RKO (cell line): ENCODE measurements at places on chromosomes 2 and 18.
A peak's percentile ranks its signal among the peaks of the same experiment; 100 is the strongest.

- no peak for DNase-seq
Measured at GRCh38 chr2:162676515-162676914, 162.1 kb downstream of the KCNH7 start.

GRCh38 chr2:126885751-126886210, 12.9 kb upstream of the TEX51 start:
- no peak for DNase-seq

GRCh38 chr18:56168049-56168781, 470.2 kb downstream of the TXNL1 start:
- no peak for DNase-seq

- DNase-seq: no peak
Measured at GRCh38 chr18:32258558-32259204, 68.8 kb downstream of the MEP1B start.

DNA sequence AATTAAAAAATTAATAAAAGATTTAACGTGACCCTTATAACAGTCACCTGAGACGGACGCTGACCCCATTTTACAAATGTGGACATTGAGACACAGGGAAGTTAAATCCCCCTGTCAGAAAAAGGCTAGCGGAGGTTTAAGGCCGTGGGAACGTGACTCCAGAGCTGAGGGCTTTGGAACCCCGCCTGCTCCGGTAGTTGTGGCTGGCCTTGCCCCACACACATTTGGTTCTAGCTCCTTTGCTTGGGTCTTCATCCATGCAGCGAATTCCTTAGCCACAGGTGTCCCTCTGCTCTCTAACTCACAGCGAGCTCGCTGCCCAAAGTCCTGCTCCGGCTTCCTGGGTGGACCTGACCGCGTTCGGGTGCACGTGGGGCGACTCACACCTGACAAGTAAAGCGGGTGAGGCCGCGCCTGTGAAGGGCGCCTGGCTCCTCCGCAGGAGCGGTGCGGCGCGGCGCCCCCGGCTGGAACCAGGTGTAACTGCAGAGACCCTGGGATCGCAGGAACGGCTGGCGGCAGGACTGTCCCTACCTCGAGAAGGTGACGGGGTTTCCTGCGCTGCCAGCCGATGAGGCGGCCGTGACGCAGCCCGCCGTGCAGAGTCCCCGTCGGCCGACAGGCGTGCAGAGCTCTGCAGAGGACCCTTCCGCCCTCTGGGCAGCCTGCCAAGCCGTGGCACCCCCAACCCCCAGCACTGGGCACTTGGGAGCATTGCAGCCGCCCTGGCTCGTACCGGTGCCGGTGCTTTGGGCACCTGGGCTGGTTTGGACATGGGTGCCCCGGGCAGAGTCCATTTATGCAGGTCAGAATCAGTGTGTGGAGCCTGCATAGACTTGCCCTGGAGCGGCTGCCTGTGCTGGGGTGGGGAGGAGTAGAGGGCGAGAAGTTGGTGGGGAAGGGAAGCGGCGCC, 2.4 kb upstream of the PROC start:
- DNase-seq: no peak

DNA sequence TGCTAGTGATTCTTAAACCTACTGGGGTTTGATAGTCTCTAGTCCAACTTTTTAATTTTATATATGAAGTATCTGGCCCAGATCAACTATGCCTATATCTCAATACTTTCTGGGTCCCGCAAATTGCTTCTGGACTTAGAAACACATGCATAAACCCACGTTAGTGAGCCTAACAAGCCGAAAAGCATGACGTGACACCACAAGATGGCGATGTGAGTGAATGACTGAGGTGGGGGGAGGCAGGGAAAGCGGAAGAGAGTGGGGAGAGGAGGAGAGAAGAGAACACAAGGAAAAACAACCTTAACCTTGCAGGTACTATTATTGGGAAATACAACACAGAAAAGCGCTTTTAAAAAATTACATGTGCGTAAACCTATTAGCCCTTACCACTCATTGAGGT, 13.8 kb downstream of the PDIA6 start:
- no peak for DNase-seq

DNA sequence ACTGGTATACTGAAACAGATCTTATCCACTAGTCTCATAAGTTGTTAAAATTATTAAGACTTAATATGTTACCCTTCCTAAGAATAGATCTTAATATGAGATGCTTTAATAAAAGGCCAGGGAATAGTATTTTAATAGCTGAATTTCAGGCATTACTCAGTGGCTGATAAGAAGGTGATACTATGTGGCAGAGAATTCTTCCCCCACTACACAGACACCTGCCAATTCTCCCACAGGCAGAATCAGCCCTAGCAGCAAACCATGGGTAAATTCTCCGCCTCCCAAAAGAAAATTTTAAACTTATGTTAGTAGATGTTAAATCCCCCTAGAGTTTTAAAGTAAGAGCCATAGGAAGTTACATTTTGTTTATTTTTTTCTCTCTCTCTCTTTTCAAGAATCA, 888.8 kb downstream of the LRP1B start:
- no peak for DNase-seq

DNA sequence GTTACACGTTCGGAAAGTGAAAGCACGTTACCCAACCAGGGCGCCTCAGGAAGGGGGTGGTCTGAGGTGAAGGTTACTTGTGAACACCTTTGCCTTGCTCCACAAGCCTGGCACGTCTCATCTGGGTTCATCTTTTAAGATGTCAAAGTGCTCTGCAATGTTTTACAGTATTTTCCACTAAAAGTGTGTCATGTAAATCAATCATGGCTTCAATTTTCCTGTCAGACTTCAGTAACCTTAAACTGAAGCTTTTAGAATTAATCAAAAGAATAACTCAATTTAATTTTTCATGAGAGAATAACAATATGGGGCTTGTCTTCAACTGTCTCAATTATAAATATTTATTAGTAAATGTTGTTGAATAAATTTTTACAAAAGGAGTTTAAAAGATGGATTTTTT, 93.3 kb upstream of the FANCL start:
- DNase-seq: no peak

DNA sequence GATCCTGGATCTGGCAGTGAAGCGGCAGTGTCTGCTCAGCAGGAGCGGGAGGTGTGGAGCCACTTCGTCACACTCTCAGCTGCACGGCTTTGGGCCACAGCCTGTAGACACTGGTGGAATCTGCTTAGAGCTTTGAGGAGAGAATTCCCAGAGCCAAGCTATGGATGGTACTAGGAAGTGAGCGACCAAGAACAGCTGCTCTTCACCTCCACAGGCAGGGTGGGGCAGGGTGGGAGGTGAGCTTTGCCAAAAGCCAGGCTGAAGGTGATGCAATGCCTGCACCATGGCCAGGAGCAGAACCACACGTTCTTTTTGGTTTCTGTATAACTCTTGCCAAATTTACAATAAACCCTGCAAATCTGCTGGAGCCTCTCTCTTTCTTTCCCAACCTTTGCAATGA, 226.1 kb downstream of the ANKRD30B start:
- no peak for DNase-seq

DNA sequence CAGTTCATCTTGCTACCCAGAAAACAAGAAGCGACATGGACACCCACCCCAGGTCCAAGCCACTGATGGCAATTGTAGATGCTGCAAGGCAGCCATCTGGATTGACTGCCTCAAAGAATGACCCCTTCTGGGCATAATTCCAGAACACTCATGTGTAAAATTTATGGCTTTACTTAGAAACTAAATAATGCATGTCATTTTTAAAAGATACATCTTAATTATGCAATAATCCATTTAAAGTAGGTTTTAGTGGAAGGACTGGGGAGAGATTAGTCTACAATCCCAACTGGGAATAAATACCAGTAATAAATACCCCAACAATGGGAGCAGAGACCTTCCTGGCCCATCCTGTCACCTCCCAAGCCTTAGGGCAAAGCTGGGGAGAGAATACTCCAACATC, 247.7 kb downstream of the SS18 start:
- DNase-seq: no peak

DNA sequence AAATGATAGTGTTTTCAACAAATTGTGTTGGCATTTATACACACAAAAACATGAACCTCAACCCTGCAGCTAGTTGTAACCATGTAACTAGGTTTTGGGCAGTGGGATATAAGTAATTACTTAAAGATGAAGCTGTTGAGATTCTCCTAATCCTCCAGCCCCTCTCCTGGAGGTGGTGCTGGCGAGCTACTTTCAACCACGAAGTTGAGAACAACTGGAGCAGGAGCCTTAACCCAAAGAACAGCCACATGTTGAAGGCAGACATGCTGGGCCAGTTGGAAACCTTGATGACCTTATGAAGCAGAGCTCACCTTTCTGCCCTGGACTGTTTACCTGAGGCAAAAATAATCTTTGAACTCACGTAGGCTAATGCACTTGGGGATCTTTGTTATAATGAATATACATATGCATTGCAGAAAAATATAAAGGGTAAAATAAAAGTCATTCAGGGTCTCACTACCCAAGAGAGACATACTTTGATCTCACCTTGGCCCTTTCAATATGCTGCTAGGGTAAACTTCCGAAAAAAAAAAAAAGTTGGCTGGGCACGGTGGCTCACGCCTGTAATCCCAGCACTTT, 89.6 kb upstream of the NPAS2 start:
- DNase-seq: peak; percentile 60

DNA sequence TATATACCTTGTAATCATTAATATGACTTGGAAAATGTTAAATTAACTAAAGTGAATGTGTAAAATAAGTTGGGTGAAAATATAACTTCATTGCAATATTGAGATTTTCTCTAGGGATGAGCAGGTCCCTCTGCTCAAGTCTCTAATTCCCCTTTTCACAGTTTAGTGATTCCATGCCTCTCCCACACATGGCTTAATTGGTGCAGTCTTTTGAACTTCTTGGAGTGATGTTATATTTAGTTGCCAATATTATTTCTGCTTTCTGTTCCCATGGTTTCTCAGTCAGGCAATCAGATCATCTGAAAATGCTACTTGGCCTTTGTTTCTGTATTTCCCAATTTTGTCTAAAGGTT, 233.7 kb upstream of the SPOPL start:
- no peak for DNase-seq

GRCh38 chr18:7273301-7273921, 42.5 kb downstream of the LRRC30 start:
- peak; percentile 3 for DNase-seq

- no peak for DNase-seq
Measured at GRCh38 chr2:188130317-188130716, 161.4 kb upstream of the GULP1 start.

- peak; percentile 68 for DNase-seq
Measured at GRCh38 chr2:54557601-54558187, 101.6 kb downstream of the SPTBN1 start.

DNA sequence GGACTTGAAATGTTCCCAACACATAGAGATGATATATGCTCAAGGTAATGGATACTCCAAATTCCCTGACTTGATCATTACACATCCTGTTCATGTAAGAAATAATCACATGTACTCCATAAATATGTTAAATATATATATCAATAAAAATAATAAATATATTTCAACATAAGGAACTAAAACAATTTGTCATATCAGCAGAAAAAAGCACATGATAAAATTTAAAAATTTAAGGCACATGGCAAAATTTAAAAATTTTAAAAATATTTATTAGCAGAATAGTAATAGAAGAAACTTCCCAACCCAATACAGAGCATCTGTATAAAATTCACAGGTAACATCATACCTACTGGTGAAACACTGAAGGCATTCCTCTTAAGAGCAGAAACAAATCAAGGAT, 109.6 kb upstream of the KYNU start:
- no peak for DNase-seq

- DNase-seq: no peak
Measured at GRCh38 chr18:78670778-78671391, 308.7 kb upstream of the SALL3 start.

- DNase-seq: peak; percentile 57
Measured at GRCh38 chr2:100752628-100753333, 67.2 kb upstream of the NPAS2 start.

DNA sequence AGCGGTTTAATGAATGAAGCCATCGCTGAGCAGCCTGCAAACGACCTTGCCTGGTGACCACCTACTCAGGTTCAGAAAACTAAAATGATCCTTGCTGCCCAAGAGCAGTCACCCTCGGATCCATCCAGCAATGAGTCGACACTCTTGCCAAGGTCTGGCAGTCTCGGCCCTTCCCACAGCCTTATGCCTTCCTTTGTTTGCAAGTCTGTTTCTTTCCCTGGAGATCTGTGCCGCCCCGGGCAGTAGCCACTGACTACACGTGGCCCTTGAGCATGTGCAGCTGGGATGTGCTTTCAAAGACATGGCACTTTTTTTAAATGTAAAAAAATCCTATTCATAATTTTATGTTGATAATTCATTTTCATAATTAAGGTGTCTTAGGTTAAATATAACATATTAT, 37.2 kb upstream of the SLC35G4 start:
- no peak for DNase-seq

DNA sequence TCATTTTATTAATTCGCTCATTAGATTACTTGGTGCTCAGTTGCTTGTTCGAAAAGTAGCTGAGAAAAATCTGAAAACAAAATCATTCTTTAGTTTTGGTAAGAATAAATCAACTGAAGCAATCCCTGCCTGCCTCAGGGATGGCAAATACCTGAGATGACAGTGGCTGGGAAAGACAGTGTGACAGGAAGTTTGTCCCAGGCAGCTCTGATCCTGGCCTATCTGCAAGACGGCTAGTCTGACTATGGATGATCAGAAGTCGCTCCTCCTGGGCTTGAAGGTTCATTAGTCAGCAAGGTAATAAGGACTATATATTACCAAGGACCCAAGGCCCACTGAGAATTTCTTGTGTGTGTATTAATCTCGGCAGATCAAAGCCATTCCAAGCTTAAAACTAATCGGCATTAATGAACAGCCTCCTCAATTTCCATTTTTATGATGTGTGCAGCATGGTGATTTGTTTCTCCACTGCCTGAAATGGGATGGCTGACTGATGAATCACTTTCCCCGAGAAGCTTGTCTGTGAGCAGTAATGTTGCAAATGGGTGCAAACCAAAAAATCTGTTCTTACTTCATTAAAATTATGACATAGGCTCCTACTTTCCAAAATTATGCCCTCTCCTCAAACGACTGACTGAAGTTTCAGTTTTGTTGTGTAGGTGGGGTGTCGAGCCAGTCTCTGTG, 199.9 kb downstream of the ACTR3 start:
- DNase-seq: no peak

GRCh38 chr2:30149976-30150375, 3.2 kb downstream of the YPEL5 start:
- no peak for DNase-seq

GRCh38 chr2:64344999-64345576, 108.9 kb upstream of the LGALSL start:
- DNase-seq: no peak

DNA sequence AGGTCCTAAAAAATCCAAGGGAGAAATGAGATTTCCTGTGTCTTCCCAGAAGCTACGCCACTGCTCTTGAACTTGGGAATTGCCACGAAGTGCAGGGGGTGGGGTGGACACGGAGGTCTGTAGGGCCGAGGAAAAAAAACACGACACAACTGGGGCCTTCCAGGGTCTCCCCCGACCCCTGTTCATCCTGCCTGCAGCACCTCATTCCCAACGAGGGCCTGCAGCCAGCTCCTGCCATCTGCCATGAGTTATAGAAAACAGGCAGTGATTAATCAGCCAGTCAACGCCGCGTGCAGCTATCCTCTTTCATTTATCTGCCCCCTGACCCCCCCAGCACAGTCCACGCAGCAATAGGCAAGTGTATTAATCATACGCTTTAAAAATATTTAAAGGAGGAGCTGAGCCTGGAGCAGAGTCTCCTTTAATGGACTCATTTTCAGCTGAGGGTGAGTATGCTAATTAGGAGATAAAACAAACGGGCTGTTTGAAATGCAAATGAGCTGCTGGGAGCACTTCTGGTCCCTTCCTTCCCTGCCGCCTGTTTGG, 209.9 kb downstream of the TFCP2L1 start:
- DNase-seq: peak; percentile 98
